ENCODE measurements at places on chromosomes 12 and 14.

DNA sequence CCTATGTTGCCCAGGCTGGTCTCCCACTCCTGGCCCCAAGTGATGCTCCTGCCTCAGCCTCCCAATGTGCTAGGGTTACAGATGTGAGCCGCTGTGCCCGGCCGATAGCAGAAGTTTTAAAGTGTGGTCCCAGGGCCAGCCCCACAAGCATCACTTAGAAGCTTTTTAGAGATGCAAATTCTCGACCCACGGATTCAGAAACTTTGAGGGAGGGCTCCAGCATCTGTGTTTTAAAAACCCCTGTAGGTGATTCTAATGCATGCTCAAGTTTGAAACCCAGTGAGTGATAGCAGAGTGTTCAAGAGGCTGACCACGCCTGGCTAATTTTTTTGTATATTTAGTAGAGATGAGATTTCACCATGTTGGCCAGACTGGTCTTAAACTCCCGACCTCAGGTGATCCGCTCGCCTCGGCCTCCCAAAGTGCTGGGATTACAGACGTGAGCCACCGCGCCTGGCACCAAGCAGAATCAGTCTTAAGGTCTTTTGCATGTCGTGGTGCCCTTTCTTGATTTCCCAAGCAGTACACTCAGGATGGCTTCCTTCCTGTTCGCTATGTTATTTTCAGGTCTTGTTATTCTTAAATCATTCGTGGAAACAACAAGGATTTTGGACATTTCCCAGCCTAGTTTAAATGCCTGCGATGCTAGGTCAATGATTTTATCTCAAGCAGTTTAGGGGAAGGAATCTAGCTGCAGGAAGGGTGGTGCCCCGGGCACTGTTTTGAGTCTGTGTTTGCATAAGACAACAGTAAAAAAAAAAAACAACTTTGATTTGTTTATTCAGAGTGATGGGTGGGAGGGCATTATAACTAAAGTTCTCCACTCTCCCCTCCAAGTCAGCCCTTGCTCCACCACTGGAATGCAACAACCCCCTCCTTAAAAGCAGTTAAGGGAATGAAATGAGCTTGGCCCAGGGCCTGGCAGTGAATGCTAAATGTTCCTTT, 9.2 kb upstream of the RILPL2 start:
- peak; percentile 90 for DNase-seq

DNA sequence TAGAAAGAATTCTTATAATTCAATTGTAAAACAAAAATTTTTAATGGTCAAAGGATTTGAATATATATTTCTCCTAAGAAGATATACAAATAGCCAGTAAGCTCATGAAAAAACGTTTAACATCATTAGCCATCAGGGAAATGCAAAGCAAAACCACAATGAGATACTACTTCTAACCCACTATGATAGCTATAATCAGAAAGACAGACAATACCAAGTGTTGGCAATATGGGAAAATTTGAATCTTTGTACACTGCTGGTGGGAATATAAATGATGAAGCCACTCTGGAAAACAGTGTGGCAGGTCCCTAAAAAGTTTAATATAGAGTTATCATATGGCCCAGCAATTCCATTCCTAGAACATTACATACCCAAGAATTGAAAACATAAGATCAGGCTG, 25.4 kb downstream of the RALGAPA1 start:
- DNase-seq = no peak

- peak; percentile 89 for DNase-seq
Observed at GRCh38 chr14:103500148-103500990, 22.3 kb downstream of the CKB start.

- DNase-seq = no peak
Observed at GRCh38 chr12:1657688-1658087, 28.7 kb downstream of the WNT5B start.

DNA sequence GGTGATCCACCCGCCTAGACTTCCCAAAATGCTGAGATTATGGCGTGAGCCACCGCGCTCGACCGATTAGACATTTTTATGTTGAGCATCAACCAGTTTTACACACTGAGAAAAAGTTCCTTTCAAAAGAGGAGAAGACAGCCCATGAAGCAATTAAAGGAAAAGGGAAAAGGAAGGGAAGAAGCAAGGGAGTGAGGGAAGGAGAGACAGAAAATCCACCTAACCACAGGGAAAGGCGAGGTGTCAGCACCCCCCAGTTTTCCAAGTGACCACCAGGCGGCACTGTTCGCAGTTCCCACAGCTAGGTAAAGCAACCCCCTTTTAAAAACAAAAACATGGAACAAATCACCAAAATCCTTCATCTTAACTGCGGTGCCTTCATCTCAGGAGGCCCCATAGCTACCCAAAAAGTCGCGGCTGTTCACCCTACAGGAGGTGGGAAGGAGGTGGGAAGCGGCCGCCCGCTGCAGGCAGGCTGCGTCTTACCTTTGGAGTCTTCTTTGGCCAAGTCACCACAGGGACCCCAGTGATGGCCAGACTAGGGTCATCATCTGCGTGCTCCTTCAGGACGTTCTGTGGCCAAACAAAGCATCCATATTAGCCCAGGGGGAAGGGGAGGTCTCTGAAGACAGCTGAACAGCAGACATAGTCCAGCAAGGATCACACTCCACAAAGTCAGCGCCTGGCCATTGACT, 86.6 kb downstream of the KDM2B start:
- DNase-seq = peak; percentile 52
